ENCODE measurements at places on chromosomes 2 and 18.

DNA sequence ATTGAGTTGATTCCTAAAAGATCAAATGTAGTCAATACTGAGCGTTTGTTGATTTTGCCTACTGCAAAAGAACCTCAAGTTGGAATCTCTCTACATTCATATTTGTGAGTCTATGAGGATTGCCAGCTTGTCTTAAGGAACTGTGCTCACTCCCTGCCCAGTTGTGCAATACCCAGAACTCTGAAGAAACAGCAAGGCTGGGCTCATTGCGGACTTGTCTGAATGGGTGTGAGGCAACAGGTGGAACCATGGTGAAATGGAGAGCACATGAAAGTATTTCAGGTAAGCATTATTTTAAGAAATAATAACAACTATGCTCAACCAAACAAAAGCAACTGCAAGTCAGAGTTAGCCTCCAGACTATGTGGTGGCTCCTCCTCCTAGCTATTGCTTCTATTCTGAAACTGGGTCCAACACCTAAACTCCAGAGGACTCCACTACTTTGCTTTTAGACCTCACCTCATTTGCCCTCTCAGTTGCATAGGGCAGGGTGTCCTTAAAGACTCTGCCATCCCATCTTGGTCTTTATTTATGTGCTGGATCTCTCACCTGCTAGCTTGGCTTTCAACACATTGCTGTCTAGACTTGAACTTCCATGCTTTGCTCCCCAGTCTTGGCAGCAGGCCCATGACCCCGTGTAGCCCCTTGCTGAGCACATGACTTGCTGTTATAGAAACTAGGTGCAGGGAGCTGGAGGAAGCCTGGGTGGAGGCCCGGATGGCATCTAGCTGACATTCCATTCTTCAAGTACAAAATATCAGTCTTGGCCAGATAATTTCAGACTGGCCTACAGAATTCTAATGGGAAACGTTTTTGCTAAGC is 94.8 kb upstream of the ARL5A start:
- peak; percentile 49 for DNase-seq

DNA sequence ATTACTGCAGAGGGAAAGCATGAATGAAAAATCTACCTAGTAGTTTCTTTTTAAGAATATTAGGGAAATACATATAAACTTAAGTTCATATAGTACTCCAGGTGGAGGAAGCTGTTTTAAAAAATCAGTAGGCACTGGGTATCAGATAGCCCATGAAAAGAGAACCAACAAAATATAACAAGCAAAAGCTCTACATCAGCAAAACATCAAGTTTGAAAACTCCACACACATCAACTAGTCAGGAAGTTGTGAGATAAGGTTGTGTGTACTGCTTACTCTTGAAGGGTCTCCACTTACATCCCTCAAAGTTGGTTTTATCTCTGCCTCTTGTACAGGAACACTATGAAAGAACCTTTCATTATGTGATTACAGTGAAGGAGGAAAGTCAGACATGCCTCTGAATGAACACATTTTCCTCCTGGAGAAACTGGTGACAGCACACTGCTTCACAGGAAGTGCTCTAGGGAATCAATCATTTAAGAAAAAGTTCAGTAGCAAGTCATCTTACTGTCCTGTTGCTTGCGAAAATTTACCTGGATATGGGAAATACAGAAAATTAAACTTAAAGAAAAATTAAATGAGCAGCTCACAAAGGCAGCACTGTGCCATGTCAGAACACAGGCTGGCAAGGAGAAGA is 57.7 kb downstream of the THADA start:
- DNase-seq, result no peak

DNA sequence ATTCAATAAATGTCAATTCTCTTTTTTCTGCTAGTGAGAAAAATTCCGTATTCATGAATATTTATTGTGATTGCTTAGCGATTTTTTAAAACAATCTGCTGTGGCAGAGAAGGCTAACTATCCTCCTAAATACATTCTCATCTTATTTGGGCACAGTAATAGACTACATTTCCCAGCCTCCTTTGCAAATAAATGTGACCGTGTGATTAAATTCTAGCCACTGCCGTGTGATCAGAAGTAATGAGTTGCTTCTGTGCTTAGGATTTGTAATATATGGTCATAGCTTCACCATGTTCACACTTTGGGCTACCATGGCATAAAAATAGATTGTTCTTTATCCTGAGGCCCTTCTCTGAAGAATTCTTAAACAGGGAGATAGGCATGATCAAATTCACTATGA is 179.6 kb downstream of the FAM124B start:
- DNase-seq, result peak; percentile 47

- DNase-seq, result no peak
Measured at GRCh38 chr2:155412598-155412997, 714.1 kb downstream of the KCNJ3 start.

DNA sequence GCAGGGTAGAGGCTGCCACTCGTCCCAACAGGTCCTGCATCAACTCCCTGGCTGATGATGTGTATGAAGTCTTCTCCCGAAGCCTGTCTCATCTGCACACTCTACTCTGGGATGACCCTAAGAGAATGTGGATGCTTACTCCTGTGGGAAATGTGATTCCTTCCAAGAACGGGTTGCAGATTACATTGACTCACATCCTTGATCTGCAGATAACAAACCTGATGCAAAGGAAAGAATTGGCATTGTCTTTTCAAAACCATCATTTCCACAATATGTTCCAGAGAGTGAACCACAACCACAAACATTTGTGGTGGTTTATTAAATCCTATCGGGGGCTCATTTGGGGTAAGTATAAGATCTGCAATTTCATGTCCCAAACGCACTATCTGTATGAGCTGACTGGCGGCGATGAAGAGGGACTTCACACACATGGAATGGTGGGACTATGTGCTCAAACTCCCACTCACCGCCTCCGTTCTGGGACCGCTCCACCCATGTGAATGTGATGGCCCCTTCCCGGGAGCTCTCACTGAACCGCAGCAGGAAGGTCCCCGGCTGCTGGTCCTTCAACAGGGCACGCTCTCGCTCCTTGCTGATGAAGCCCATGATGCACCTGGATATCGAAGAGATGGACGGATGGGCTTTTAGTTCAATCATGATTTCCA is 35.5 kb downstream of the STAT1 start:
- DNase-seq, result no peak

GRCh38 chr2:170354855-170355780 is 177.2 kb downstream of the MYO3B start:
- no peak for DNase-seq

GRCh38 chr2:7338961-7339360 is 421.7 kb downstream of the RNF144A start:
- DNase-seq, result no peak

- no peak for DNase-seq
Measured at GRCh38 chr2:171999161-171999560, 592 bp upstream of the METAP1D start.

DNA sequence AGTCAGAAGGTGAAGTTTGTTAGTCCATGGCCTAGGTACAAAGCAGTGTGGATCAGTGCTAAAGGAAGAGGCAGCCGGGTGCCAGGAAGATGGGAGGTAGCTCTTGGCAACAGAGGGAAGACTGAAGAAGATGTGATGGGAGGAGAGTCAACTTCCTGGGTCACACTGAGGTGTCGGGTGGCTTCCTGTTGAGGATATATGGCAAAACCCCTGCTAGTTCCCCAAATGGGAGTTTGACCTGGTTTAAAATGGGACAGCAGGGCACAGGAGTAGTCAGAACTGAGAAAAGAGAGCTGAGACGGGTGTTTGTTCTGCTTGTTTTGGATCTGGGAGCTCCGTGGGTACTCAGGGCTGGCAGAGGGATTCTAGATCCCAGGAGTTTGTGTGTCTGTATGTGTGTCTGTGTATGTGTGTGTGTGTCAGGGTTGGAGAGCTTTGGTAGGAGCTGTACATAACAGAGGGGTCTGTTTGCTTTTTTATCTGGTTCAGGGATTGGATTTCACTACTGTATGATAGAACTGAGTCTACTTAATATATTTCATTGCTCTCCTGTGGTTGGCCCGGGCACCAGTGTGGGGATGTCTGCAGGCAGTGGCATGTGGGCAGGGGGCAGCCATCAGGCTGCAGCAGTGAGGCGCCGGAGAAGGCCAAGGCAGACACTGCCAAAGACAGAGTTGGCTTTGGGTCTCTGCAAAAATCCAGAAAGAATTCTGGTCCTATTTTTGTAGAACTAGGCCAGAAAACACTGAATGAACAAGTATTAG is 17.1 kb downstream of the MXD1 start:
- no peak for DNase-seq

DNA sequence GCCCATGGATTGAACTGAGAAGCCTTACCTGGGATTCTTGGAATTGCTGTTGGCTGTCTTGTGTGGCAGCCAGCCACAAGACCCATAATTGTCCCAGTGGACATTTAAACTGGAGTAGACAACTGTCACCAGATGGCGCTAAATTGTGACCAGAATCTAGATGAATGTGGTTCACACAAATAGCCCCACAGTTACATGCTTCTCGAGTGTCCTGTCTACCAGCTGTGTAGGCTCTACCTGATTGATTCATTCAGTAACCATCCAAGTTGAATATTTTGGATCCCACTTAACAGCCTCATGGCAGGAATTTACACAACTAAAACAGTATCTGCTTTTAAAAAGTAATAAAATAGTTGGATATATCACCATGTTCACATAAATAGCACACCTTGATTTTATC is 73.2 kb downstream of the MAP4K4 start:
- DNase-seq, result peak; percentile 45

GRCh38 chr2:98471402-98472131 is 26.9 kb downstream of the INPP4A start:
- no peak for DNase-seq

DNA sequence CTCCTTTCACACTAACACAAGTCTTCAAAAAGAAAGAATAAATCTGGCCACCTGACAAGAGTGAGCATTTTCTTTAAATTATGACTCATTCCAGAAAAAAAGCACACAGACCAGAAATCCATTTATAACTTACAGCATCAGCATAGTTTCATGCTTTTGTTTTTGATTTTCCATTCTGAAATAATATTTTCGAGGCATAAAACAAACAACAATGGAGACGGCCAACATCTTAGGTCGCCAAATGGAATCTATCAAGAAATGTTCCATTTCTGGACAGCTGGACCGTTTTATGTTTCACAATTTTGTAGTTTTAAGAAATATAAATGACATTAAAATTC is 165.4 kb upstream of the ZFP36L2 start:
- peak; percentile 85 for DNase-seq

- no peak for DNase-seq
Measured at GRCh38 chr2:65831509-65831908, 399.1 kb upstream of the SPRED2 start.

DNA sequence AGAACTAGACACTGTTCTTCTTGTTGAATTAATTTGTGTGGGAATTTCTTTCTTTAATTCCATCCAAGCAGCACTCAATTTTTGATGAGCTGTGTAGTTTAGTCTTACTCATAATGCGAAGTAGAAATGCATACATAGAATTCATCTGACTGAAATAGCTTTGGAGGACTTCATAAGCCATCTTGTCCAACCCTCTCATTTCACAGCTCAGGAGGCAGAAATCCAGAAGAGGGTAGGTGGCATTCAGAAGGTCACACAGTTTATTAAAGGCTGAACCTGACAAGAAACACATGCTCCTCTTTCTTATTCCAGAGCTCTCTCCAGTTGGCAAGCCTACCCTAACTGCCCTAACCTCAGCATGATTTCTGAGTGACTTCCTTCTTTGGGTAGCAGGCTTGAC is 169.2 kb upstream of the NOSTRIN start:
- peak; percentile 20 for DNase-seq

DNA sequence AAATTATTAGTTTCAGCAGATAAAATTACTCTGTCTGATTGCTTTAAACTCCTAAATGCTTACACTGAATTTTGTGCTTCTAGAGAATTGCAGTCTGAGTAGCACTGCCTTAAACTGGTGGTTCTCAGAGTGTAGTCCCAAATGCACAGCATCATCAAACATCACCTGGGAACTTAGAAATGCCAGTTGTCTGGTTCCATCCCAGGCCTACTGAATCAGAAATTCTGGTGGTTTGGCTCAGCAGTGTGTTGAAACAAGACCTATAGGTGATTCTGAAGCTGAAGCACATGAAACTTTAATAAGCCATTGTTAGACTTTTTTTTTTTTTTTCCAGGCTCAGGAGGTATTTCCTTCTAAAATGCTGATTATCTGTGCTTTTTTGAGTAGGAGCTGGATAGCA is 22.0 kb downstream of the EPC2 start:
- DNase-seq, result no peak

DNA sequence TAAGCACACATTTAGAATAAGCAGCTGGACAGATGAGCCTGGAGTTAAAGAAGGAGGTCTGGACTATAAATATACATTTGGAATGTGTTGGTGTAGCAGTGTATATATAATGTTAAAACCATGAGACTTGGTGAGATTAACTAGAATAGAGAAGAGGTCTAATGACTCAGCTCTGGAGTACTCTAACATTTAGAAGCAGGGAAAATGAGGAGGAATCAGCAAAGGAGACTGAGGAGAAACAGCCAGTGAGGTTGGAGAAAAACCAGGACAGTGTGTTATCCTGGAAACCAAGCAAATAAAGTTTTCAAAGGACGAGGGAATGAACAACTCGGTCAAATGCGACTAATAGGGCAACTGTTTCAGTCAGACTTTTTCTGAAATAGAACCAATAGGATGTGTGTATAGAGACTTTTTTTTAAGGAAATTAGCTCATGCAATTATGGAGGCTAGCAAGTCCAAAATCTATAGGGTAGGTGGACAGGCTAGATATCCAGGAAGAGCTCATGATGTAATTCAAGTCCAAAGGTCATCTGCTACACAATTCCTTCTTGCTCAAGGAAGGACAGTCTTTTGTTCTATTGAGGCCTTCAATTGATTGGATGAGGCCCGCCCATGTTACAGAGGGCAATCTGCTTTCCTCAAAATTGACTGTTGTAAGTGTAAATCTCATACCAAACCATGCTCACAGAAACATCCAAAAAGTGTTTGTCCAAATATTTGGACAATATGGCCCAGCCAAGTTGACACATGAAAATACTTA is 10.8 kb upstream of the SESTD1 start:
- DNase-seq, result no peak

GRCh38 chr18:79560861-79561210 is 118.8 kb upstream of the CTDP1 start:
- DNase-seq, result no peak

DNA sequence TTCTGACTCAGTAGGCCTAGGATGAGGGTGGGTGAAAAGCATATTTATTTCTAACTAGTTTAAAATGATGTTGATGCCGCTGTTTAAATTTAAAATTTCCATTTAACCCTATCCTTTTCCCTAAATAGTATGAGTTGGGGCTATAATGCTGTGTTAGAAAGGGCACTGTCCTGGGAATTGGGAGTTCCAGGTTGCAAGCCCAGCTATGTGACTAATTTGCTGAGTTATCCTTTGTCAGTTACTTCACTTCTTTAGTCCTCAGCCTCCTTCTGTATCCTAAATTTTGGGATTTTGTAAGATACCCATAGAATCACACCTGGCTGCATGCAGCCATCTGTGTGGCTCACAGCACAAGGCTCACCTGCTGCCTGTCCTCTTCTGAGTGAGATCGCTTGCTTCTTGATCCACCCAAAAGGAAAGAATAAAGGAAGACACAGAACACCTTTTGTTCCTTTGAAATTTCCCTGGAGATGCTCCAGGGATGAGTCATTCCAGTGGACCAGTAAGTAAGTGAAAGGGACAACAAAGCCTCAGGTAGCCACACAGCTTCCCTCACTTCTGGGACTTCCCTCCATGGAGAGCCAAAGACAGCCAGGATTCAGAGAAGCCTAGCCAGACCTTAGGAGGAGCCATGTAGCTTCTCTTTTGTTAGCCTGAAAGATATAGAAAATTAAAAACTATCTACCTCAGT is 97.2 kb downstream of the DTNA start:
- no peak for DNase-seq
